ENCODE measurements at places on chromosomes 11 and 22.

DNA sequence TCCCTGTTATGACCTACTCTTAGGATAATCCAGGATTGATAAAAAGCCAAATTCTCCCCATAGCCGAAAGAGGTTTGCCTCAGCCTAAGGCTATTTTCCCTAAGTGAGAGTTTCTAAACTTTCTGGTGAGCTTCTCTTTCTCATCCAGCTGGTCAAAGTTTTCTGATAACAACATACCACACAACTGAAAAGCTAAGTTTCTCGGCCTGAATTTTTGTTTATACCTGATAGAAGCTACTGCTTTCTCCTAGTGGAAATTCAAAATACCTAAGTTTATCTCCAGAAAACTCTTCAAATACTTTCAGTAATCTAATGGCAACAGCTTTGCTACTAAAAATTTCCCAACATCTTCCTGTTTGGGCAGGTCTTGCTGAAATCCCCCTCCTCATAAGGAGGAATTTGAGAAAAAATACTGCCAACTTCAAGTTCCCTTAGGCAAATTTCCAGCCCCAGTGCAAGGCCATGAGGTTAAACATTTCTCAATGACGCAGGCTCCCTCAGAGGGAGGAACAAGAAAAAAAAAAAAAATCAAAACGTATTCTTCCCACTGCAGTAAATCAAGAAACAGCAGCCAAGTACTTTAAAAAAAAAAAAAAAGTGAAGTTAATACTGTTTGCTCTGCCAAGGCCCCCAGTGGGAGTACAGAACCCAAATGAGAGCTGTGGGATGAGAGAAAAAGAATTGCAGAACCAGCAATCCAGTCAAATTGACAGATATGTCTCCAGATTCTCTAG is 127.0 kb downstream of the MRTFA start:
- DNase-seq = peak; percentile 56

DNA sequence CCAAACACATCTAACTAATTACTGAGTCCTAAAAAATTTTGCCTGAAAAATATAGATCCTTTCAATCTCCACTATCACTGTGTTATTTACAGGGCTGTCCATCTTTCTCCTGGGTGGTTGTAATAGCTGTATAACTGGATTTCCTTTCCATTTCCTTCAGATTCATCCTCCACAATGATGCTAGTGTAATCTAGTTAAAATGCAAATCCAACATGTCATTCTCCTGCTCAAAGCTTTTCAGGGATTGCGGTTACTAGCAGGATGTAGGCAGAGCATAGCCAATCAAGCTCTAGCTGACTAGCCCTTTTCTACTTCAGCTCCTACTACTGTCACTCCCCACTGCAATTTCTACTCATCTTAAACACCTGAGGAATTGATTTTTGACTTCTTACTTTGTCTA is 283.0 kb downstream of the RAB38 start:
- DNase-seq = no peak

GRCh38 chr22:48799227-48799970 is 1028.3 kb downstream of the BRD1 start:
- DNase-seq = no peak

DNA sequence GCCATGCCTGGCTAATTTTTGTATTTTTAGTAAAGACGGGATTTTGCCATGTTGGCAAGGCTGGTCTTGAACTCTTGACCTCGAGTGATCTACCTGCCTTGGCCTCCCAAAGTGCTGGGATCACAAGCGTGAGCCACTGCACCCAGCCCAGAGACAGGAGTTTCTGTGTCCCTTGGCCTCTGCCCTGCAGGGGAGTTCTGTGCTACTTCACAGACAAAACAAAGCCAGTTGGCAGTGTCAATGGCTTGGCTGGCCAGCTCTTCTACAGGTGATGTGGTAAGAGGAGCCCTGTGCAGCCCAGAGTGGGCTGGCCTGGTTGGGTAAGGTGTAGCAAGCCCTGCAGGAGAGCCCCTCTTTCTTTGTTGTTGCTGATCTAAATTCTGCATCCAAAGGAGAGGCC is 60.5 kb upstream of the SHISAL1 start:
- no peak for DNase-seq

DNA sequence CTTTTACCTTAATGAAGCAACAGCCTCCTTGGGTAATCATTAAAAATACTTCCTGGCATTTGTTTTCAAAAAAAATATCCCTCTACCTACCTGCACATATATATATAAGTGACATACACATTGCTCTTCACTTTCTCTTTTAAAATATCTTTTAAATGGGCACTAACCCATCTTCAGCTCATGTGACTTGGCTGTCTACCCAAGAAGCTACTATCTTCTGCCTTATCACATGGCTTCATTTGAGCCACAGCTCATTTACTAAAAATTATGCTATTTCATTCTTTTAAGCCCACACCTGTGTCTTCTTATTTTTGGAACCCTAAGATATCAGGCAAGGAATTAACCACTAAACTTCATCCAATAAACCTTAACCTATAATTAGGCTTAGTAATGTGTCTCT is 37.0 kb upstream of the SOX6 start:
- peak; percentile 1 for DNase-seq

- no peak for DNase-seq
Observed at GRCh38 chr11:104432981-104433380, 269.0 kb upstream of the PDGFD start.

DNA sequence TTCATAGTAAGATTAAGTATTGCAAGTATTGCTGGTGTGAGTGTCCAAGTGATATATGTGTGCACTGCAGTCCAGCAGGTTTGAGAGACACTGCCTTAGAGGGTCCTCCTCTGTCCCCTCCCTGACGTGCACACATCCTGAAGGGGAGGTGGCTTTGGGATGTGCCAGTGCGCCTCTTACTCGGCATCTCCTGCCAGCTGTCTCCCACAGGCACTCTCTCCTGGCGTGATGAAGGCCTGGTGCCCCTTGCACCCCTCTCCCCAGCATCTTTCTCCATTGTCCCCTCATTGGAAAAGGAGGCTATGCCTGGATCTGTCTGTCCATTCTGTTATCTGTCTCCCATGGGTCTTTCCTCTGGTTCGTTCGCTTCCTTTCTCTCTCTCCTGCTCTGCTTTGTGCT is 24.2 kb downstream of the GTPBP1 start:
- DNase-seq = no peak

DNA sequence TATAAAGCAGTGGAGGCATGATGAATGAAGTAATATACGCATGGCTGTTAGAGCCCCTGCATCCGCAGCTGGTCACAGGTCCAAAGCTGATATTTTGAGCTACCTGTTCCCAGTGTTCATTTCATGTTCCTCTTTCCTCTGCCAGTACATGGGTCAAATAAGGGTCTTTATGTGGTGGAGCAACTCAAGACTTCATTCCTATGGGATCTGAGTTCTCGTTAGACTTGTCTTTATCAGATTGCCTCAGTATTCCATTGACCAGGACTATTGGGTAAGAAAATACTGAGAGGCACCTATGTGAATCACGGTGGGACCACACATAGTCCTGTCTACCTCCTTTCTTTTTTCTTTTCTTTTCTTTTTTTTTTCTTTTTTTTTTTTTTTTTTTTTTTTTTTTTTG is 25.2 kb downstream of the NCF4 start:
- DNase-seq = no peak

GRCh38 chr11:117704395-117705100 is 92.5 kb downstream of the DSCAML1 start:
- DNase-seq = no peak

GRCh38 chr22:23820748-23821211 is 18.0 kb downstream of the DERL3 start:
- DNase-seq = peak; percentile 24

DNA sequence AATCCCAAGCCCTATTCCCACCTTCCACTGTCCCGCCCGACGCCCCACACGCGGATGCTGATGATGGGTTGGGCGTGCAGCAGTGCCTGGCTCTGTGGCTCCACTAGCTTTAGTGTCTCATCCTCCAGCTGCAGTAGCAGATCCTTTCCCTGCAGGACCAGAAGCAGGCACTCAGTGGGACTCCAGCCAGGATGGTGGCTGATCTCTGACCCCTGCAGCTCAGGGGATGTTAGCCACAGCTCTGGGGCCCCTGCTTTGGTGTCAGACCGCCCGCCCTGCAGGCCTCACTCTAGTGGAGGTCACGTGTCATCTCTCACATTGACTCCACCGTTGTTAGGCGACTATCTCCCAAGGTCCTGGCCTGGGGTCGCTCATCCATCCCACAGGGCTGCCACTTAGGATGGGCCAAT is 11.8 kb downstream of the SMPD1 start:
- no peak for DNase-seq

- no peak for DNase-seq
Observed at GRCh38 chr11:1743585-1744136, 6.7 kb downstream of the IFITM10 start.

GRCh38 chr11:72231396-72232259 is 7.1 kb downstream of the INPPL1 start:
- DNase-seq = no peak

- DNase-seq = no peak
Observed at GRCh38 chr11:61007383-61007955, 36.0 kb downstream of the CD6 start.

DNA sequence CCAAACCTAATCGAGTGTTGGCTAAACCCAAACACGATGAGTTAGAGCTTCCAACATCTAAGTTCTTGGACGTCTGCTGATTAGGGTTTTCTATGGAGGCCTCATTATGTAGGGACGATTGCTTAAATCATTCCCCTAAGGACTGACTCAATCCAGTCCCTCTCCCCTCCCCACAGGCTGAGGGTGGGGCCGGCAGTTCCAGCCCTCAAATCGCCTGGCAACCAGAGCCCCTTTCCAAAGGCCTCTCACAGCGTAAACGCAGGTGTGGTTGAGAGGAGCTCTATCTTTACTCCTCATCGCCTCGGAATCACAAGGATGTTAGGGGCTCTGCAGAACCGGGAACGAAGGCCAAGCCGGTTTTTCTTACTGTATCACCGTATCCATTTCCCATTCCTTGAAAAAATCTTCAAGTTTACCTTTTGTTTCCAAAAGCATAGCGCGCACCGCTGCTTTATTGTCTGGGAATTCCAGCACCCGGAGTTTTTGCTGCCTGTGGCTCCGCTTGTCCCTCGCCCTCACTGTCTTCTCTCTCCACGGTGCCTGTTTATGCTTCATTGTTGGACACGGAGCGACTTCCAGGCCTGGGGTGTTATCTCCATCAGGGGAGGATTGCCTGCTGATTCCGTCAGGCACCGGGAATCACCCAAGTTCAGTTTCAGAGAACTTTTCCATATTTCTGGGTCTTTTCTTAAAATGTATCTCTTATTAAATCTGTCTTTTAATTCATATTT is 13.8 kb upstream of the IFITM3 start:
- no peak for DNase-seq

DNA sequence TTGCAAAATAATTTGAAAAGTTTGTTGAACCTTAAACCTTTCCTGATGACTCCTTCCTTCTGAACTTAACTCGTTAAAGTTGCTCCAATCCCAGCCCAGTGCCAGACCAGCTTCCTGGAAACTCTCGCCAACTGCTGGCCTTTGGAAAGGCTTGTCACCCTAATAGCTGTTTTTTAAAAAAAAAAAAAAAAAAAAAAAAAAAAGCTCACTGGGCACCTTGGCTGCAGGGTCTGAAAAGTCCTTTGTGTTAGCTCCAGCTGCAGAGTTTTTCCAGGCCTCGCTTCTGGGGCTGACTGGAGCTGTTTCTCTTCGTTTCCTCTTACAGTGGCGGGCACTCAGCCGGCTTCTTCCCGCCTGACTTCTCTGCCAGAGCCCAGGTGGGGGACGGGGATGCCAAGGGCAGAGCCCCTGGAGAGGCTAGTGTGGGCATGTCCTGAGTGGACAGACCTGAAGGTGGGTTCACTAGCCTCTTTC is 25.1 kb downstream of the KCNQ1OT1 start:
- DNase-seq = no peak

DNA sequence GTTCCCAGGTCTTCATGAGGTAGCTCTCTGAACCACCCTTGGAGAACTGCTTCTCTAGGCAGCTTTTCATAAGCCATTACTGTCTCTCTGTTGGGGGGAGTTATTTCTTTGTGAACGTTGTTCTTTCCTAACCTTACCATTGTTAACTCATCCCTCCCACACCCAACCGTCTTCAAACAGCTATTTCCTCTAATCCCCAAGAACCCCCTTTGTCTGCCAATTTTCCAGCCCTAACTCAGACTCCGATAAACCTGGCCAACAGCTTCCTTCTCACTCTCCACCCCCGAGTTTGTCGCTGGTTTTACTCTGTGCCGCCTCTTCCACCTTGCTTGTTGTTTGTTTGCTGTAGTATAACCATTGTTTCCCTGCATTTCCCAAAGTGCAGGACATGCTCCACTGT is 131.5 kb downstream of the CCDC34 start:
- DNase-seq = no peak

DNA sequence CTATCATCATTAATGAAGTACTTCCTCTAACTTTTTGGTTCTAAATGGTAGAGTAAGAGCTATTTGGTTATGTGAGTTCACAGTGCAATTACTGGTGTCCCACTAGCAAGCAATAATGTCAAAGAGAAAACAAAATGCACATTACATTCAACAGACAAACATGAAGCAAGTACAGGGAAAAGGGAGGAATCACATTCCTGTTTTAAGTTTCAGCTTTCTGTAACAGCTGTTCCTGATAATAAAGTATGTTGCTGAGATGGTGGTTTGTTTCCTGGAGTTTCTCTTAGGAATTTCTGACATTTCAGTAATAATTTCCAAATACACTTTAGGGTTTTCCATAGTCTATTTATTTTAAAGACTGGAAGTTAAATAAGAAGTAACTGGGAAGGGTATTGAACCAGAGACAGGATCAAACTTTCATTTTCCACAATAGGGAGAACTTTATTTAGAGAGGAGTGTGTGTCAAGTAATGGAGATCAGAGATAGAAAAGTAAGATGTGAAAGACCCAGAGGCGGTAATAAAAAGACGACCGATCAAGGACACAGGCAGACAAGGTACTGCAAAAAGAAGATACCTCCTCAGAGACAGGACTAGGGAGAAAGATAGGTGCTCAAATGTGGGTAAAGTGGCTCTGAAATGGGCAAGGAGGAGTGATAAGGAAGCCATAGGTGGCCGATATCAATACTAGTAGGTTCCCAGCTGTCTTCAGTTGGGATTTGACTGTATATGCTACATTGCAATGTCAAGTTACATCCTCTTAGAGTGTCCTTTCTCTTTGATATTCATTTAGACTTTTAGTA is 20.8 kb upstream of the CLNS1A start:
- peak; percentile 24 for DNase-seq

- DNase-seq = peak; percentile 79
Observed at GRCh38 chr11:65500387-65501185, 1.7 kb downstream of the MALAT1 start.

- no peak for DNase-seq
Observed at GRCh38 chr11:102476069-102476468, 23.5 kb upstream of the TMEM123 start.

- no peak for DNase-seq
Observed at GRCh38 chr11:2789331-2789730, 89.5 kb upstream of the KCNQ1OT1 start.

- DNase-seq = no peak
Observed at GRCh38 chr11:65377777-65378176, 4.7 kb downstream of the SLC25A45 start.

GRCh38 chr11:64531906-64532312 is 59.1 kb upstream of the SLC22A12 start:
- peak; percentile 72 for DNase-seq

- DNase-seq = no peak
Observed at GRCh38 chr11:132604431-132604830, 927.9 kb downstream of the OPCML start.

Measured in hematopoietic multipotent progenitor cell treated with erythropoietin and hydrocortisone succinate and interleukin-3 and kit ligand, for 4 days (in vitro differentiated cells).